Purkinje cell (primary cell): ENCODE measurements at places on chromosomes 4 and X. TPM values are rescaled to one million over a fixed set of nuclear protein-coding genes. Genes with fewer than 3 reads are reported as not detected.

Gene RRAGB
- 38.7 and 65.3 TPM in 2 replicates for polyA plus RNA-seq

Gene AMOT
- polyA plus RNA-seq, result 7.7 and 7.9 TPM in 2 replicates

Gene XAGE1A
- polyA plus RNA-seq, result not detected in 2 replicates

Gene DMRTC1B
- 11.2 and 19.2 TPM in 2 replicates for polyA plus RNA-seq

Gene PABPC4L
- 0.17 TPM in 1 of 2 replicates, not detected in the other for polyA plus RNA-seq

Gene FAM200B
- polyA plus RNA-seq, result 122 and 152 TPM in 2 replicates

Gene ETDB
- polyA plus RNA-seq, result not detected in 2 replicates

Gene POU3F4
- 0.24 and 0.95 TPM in 2 replicates for polyA plus RNA-seq

Gene OTUD4
- 18.8 and 20.2 TPM in 2 replicates for polyA plus RNA-seq

Gene TMEM31
- polyA plus RNA-seq, result not detected in 2 replicates

Gene TMPRSS11B
- not detected in 2 replicates for polyA plus RNA-seq

Gene HMGN5
- polyA plus RNA-seq, result 18.7 and 38.0 TPM in 2 replicates

Gene GABRE
- 0.42 TPM in 1 of 2 replicates, not detected in the other for polyA plus RNA-seq

Gene SRPX
- 16.2 and 33.6 TPM in 2 replicates for polyA plus RNA-seq

Gene ARX
- 0.66 and 2.2 TPM in 2 replicates for polyA plus RNA-seq

Gene WAS
- not detected in 2 replicates for polyA plus RNA-seq

Gene PLA2G12A
- polyA plus RNA-seq, result 25.7 and 39.9 TPM in 2 replicates

Gene AMBN
- not detected in 2 replicates for polyA plus RNA-seq

Gene KCTD8
- 262 and 310 TPM in 2 replicates for polyA plus RNA-seq

Gene FREM3
- 0.32 TPM in 1 of 2 replicates, not detected in the other for polyA plus RNA-seq

Gene GPR82
- 0.42 and 0.85 TPM in 2 replicates for polyA plus RNA-seq

Gene CSAG1
- polyA plus RNA-seq, result 0.86 TPM in 1 of 2 replicates, not detected in the other

Gene C4orf17
- polyA plus RNA-seq, result not detected in 2 replicates

Gene PHEX
- polyA plus RNA-seq, result 0.06 TPM in 1 of 2 replicates, not detected in the other

Gene TLR7
- not detected in 2 replicates for polyA plus RNA-seq

Gene INTU
- polyA plus RNA-seq, result 10.2 and 10.6 TPM in 2 replicates

Gene CDKL2
- polyA plus RNA-seq, result 30.2 and 43.3 TPM in 2 replicates

Gene DGAT2L6
- not detected in 2 replicates for polyA plus RNA-seq

Gene ITIH6
- not detected in 2 replicates for polyA plus RNA-seq

Gene CCKAR
- not detected in 2 replicates for polyA plus RNA-seq

Gene SPATA4
- polyA plus RNA-seq, result 2.7 and 4.7 TPM in 2 replicates

Gene COL4A6
- 0.26 TPM in 1 of 2 replicates, not detected in the other for polyA plus RNA-seq

Gene NXF2B
- polyA plus RNA-seq, result not detected in 2 replicates

Gene BEND2
- not detected in 2 replicates for polyA plus RNA-seq

Gene RAB40AL
- polyA plus RNA-seq, result not detected in 2 replicates

Gene IL15
- 0.22 and 1.1 TPM in 2 replicates for polyA plus RNA-seq

Gene IL2
- not detected in 2 replicates for polyA plus RNA-seq

Gene FAM53A
- not detected in 2 replicates for polyA plus RNA-seq

Gene SPRY1
- polyA plus RNA-seq, result 5.2 and 6.2 TPM in 2 replicates

Gene UNC5C
- 12.5 and 13.2 TPM in 2 replicates for polyA plus RNA-seq

Gene PRDX4
- 33.3 and 55.4 TPM in 2 replicates for polyA plus RNA-seq

Gene RAB41
- polyA plus RNA-seq, result 0.69 TPM in 1 of 2 replicates, not detected in the other

Gene SPP1
- polyA plus RNA-seq, result 9.8 and 21.8 TPM in 2 replicates

Gene SASH3
- polyA plus RNA-seq, result not detected in 2 replicates

Gene MAGEA8
- not detected in 2 replicates for polyA plus RNA-seq

Gene DIAPH2
- 0.60 and 0.94 TPM in 2 replicates for polyA plus RNA-seq

Gene FANCB
- polyA plus RNA-seq, result 2.8 TPM in 1 of 2 replicates, not detected in the other

Gene PSAPL1
- not detected in 2 replicates for polyA plus RNA-seq

Gene NDST4
- polyA plus RNA-seq, result not detected in 2 replicates

Gene PABPC5
- 6.8 and 9.2 TPM in 2 replicates for polyA plus RNA-seq

Gene SMARCA1
- polyA plus RNA-seq, result 22.0 and 28.2 TPM in 2 replicates

Gene GPRASP1
- polyA plus RNA-seq, result 45.9 and 46.5 TPM in 2 replicates

Gene ATP1B4
- polyA plus RNA-seq, result not detected in 2 replicates

Gene TBC1D9
- 40.3 and 49.0 TPM in 2 replicates for polyA plus RNA-seq

Gene PCDH10
- 0.91 and 6.8 TPM in 2 replicates for polyA plus RNA-seq
